ENCODE measurements at places on chromosomes 5 and 9.

DNA sequence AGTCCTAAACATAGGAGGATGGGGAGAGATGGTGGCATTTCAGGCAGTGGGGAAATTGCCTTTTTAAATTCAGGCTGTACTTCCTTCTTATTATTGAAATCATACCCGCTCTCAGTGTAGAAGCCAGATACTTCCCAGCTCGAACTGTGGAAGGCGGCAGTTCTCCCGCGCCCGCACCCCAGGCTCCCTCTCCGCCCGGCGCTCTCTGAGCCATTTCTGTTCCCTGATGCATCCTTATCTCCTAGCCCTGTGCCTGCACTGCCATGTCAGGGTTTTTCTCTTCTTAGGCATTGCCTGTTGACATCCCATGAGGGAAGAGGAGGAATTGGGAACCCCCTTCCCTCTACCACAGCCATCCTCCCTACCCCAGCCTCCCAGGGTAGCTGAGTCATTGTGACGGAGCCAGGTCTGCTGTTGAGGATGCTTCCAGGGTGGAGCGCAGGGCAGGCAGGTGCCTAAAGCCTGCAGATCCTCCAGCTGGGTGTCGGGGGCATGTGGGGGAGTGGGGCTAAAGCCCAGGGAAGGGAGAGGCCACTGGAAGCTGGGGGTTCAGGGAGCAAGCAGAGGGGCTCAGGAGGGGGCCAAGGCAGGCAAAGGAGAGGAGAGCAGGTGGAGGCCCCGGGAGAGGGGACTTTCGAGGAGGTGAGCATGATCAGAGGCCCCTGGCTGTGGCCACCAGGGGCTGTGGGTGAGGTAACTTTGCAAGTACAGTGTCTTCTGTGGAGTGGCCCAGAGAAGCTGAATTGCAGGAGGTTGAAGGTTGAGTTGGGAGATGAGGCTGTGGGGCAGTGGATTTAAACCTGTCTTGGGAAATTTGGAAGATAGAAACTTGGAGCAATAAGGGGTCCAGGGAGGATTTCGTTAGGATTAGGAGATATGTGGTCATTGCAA, 16.2 kb downstream of the LAMC3 start:
- DNase-seq = no peak

DNA sequence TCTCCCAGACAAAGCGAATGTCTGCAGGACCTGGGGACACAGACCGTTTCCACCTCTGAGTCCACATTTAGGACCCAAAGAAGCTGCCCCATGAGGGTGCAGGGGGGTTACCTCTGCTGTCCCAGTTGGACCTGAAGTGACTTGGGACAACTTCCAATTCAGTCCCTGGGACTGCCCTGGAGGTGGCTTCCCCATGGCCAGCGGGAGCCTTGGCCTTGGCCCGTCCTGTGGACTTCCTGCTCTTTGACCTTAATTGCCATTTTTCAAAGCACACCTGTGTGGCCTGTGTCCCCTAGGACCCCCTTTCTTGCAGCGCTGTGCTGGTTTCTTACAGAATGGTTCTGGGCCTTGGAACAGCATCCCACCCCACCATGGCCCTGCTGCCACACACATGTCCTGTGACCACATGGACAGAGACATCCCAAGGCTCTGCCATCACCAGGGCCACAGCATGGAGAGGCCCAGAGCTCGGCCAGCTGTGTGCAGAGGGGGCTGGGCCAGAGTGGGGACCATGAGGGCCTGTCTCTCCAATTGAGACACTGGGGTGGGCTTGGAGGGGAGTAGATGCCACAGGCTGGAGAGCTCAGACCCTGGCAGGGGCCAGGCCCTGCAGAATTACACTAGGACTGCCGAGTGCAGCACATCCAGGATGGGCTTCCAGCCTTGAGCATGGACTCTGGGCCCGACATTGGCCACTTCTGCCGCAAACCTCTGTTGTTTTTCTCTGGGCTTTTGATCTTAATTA, 45.8 kb downstream of the SECISBP2 start:
- DNase-seq = no peak

GRCh38 chr5:54363669-54364068, 53.3 kb upstream of the ARL15 start:
- DNase-seq = no peak

DNA sequence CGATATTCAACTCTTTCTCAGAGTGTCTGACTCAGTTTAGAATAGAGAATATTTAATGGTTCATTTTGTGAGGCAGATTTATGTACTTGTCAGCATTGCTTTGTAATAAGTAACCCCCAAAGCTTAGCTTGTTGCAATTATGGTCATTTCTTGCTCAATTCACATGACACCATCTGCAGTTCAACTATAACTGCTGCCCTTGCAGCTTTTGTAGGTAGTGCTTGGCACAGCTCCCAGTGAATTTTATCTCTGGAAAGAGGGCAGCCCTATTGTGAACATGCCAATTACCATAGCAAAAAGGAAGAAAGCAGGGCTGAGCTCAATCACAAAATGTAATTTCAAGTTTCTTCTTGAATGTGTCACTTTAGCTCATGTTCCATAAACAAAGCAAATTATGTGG, 1587.7 kb upstream of the ACO1 start:
- no peak for DNase-seq

- DNase-seq = no peak
These were observed at the start of gene NPR2 for GRCh38 chr9:35791297-35791921. Gene NPR2 (plus strand): TSS chr9:35791591. CDS start chr9:35792409, 818 bp downstream.
